ENCODE measurements at places on chromosomes 7 and 10. TPM values are rescaled to one million over a fixed set of nuclear protein-coding genes. Genes with fewer than 3 reads are reported as not detected.

DNA sequence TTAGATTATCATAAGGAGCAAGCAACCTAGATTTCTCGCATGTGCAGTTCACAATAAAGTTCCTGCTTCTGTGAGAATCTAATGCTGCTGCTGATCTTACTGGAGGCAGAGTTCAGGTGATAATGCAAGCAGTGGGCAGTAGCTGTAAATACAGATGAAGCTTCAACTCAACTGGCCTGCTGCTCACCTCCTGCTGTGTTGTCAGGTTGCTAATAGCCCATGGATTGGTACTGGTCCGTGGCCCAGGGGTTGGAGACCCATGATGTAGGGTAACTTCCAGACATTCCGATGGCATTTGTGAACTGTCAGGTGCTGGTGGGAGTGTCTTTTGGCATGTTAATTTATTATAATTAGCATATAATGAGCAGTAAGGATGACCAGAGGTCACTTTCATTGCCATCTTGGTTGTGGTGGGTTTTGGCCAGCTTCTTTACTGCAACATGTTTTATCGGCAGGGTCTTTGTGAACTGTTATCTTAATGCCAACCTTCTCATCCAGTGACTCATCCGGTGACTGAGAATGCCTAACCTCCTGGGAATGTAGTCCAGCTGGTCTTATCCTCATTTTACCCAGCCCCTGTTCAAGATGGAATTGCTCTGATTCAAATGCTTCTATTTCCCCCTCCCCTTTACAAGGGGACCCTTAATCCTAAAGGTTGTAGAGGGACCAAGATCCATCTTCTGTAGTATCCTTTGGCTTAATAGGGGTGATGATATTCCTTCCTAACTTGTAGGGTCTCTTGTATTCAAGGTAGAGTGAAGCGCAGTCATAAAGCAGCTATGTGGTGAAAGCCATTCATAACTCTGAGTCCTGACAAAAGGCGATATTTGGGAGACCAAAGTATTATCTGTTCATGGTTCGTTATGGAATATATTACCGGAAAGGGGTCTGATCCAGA lies 165.8 kb downstream of the CCSER2 start:
- no peak for ATAC-seq
- H3K36me3 ChIP-seq, result peaks cover 45% of the 10 kb centered on the region
- peaks cover 14% of the 10 kb centered on the region for H3K4me1 ChIP-seq
- H3K4me3 ChIP-seq, result no peak overlapping the region
- no peaks in the 10 kb centered on the region for H3K27me3 ChIP-seq

AS3MT gene
- not detected for total RNA-seq

MSS51 gene
- total RNA-seq, result 4.9 TPM

DNA sequence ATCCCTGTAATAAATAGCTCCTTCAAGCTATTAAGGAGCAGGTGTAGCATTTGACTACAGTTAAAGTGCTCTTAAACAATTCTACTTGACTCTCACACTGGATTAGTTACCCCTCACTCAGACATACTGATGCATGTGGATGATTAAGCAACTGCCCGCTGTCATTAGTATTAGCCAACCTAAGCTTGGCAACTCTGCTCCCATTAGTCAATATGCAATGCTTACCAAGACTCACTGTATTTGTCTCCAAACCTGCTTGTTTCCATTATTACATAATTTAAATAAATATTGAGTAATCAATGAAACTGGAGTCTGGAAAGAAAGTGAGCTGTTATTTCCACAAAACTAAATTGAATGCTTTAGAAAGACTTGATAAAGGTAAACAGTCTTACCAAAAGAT lies 144.0 kb upstream of the ASAH2 start:
- H3K4me3 ChIP-seq, result peak overlapping the region; percentile 21
- peaks cover 15% of the 10 kb centered on the region for H3K36me3 ChIP-seq
- H3K27me3 ChIP-seq, result no peaks in the 10 kb centered on the region
- ATAC-seq, result no peak
- H3K27ac ChIP-seq, result no peak overlapping the region

DNA sequence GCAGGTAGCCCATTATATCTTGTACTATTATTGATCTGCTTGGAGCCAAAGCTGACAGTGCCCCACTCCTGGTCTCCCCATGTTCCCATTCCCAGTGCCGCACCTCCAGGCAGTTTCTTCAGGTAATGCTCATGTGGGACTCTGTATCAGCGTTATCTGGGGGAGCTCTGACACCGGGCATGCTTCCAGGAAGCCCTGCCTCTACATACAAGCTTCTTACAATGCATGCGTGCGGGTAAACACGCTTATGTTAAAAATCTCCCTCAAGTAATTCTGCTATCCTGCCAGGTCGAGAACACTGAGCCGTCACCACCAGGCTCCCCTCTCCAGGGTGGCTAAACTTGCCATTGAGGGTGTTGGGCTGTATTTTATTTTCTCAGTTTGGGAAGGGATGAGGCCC lies 61.6 kb upstream of the LBX1 start:
- no peak overlapping the region for H3K27ac ChIP-seq
- no peaks in the 10 kb centered on the region for H3K36me3 ChIP-seq
- H3K27me3 ChIP-seq, result peaks cover 63% of the 10 kb centered on the region
- H3K4me3 ChIP-seq, result peak overlapping the region; percentile 16
- no peaks in the 10 kb centered on the region for H3K4me1 ChIP-seq

DNA sequence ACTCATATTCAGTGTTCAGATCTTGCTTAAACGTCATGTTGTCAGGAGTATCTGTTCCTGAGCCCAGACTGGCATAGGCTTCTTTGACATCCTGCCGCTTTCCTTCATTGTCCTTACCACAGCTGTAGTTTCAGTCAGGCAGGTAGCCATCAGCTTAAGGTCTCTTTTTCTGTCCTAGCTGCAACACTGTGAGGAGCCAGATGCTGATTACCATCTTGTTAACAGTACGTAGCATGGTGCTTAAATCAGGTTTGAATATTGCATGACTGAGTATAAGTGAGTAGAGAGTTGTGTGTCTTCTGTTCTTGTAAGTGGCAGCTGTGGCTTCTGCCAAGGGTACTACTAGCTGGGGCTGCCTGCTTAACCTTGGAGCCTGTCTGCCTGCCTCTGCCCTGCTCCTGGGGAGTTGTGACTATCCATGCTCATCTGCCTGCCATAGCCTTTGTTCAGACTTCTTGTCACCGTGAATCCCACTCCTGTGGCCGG lies 92.6 kb downstream of the MAPK8 start:
- no peaks in the 10 kb centered on the region for H3K36me3 ChIP-seq
- H3K4me1 ChIP-seq, result peaks cover 12% of the 10 kb centered on the region
- no peak for ATAC-seq
- no peak overlapping the region for H3K27ac ChIP-seq
- no peaks in the 10 kb centered on the region for H3K27me3 ChIP-seq

DNA sequence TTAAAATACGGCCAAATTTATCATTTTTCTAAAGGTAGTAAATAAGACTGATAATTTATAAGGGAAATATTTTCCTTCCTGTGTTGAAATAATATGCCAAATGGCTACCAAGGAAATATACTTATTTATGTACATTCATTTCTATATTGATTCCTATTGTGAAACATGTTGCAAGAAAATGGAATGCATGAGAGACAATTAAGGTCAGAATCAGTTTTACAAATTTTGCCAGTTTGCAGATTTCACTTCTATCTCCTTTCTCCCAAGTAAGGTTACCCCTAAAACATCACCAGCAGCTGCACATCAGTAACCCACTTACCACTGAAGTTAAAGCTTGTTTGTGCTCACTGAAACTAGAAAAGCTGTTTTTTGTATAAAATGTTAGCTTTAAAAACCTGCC lies 19.2 kb upstream of the REEP3 start:
- no peak overlapping the region for H3K27ac ChIP-seq
- no peaks in the 10 kb centered on the region for H3K27me3 ChIP-seq
- peaks cover 9% of the 10 kb centered on the region for H3K4me1 ChIP-seq
- ATAC-seq, result no peak
- no peak overlapping the region for H3K4me3 ChIP-seq

GRCh38 chr7:128204455-128204854 lies 36.6 kb upstream of the LEP start:
- H3K27me3 ChIP-seq, result peaks cover 44% of the 10 kb centered on the region
- H3K4me1 ChIP-seq, result peaks cover 9% of the 10 kb centered on the region
- no peak for ATAC-seq

PNLIP gene
- total RNA-seq, result not detected

DNA sequence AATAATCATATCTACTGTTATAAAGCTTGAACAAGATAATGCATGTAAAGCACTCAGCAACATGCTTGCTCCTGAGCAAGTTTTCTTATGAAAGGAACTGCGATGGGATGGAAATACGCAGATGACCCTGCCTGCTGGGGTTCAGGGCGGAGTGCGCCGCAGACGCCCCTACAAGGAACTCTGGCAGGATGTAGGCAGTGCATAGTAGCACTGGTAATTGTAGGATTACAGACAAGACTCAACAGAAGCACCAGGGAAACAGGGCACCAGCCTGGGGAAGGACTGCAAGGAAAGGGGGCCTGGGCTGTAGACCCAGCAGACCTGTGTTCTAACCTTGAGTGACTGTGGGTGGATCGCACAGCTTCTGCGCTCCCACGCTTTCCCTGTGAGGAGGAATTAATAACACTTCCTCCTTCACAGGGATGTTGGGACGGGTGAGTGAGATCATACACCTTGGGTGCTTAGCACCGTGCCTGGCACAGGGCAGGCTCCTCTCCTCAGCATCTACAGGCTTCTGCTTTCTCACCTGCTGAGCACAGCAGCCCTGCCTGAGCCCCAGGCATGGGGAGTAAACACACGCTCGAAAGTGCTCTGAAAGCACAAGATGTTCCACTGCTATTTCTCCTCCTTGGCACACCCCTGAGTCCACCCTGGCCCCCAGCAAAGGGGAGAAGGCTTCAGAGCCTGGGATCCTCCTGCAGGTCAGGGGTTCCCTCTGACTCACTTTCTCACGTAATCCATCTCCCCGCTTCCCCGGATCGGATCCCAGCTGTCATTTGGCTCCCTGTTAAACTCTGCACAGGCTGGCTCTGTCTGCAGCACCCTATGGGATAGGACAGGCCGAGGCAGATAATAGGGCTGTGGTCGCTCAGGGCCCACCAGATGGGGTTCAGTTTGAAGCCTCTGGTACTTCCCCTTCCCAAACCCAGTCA lies 19.2 kb downstream of the ITPRIP start:
- no peak for ATAC-seq
- no peak overlapping the region for H3K4me3 ChIP-seq
- H3K36me3 ChIP-seq, result peaks cover 10% of the 10 kb centered on the region
- peaks cover 28% of the 10 kb centered on the region for H3K4me1 ChIP-seq
- H3K27me3 ChIP-seq, result no peaks in the 10 kb centered on the region
- peak overlapping the region; percentile 52 for H3K27ac ChIP-seq

SHTN1 gene
- 0.13 TPM for total RNA-seq

Data from activated T-helper 17 cell treated with anti-CD3 and anti-CD28 coated beads, Interleukin-2, amount 50 U/mL, for 72 hours (primary cell).